Stimulated activated CD4-positive, alpha-beta T cell treated with anti-CD3 and anti-CD28 coated beads, Interleukin-4, amount 100 ng/mL, for 4 hours (primary cell): ENCODE measurements at places on chromosomes 5 and 9.
A peak's percentile ranks its signal among the peaks of the same experiment; 100 is the strongest.

DNA sequence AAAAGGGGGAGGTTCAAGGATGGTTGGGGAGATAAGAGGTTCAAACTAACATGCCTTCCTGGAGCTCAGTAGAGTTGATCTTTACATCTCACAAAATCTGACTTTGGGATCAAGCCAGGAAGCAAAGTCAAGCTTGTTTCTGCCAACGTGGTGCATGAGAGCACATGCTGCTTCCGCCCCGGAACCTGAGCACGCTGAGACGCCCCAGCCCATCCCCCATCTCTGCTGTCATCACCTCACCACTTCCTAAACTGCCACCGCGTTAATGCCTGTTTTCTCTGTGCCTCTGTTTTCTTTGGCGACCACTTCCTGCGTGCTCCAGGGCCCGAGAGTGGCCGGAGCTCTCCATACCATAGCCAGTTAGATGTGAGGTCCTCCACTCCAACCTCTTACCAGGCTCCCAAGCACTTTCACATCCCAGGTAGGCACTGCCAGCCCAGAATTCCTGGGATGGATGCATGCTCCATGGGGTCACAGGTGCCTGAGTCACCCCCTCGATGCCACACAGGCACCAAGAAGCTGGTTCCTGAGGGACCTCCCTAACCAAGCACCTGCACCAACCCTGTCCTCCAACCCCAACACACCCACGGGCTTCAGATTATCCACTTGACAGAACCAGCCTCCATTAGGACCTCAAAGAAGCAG lies 31.2 kb upstream of the AFAP1L1 start:
- peak; percentile 55 for DNase-seq

DNA sequence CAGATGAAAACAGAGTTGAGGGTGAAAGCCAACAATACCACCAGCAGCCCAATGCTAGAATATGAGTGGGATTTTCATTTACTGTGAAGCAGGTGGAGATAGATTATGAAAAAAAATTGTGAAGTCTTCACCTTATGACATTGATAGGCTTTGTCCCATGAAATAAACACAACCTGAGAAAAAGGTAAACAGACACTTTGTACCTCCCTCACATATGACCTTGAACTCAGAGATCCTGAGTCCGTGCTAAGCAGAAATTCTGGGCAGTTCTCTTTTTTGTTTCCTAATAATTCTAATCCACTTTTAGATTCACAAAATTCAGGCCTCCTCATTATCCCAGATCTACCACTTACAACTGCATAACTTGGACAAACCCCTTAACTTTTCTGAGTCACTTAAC lies 127.3 kb upstream of the RORB start:
- DNase-seq, result no peak

DNA sequence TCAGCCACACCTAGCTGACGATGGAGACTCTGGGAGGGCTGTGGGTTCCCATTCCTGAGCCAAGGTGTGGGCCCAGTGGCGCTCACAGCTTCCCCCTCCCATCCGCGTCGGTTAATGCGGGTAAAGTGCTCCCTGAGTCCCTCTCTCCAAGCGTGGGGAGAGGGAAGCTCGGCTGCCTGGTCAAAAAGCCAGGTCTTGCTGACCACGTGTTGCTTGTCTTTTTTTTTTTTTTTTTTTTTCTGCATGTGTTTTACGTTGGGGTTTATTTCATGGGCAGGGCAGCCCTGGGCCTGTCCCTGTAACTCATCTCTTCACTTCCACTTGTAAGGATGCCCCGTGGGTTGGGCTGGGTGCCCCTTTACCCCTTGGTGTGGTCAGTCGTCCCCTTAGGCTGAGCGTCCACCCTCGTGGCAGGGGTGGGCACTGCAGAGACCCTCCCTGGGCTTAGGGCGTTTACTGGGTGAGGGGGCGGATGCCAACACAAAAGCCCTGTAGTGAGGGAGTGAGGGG lies 11.9 kb downstream of the NKD2 start:
- DNase-seq, result no peak

GRCh38 chr9:109192732-109193361 lies 25.8 kb upstream of the FRRS1L start:
- no peak for DNase-seq

- DNase-seq, result no peak
Measured at GRCh38 chr5:44622331-44622730, 186.4 kb upstream of the MRPS30 start.

DNA sequence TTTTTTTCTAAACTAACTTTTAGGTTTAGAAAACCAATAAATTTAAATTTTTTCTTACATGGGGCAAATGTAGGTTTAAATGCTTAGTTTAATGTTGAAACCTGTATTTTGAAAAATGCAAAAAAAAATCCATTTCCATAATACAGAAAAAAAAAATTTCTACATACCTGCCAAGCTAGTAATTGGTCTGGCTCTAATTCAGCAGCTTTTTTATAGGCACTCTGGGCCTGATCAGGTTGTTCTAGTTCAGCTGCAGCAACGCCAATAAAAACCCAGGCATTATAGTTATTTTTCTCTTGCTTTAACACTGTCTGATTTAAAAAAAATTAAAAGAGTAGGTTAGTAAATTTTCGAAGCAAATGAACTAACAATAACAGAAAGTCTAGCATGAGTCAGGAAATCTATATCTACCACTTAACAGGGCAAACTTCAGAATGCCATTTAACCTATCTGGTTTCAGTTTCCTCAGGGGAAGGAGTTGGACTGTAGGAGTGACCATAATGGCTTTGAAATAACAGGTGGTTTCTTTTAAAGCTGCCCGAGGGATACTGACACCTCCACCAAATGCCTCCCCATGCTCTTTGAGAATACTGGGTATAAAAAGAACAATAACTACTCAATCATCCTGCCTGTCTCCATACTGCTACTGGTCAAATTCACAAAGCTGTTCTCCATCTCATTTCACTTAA lies 11.6 kb downstream of the SKIC3 start:
- no peak for DNase-seq

DNA sequence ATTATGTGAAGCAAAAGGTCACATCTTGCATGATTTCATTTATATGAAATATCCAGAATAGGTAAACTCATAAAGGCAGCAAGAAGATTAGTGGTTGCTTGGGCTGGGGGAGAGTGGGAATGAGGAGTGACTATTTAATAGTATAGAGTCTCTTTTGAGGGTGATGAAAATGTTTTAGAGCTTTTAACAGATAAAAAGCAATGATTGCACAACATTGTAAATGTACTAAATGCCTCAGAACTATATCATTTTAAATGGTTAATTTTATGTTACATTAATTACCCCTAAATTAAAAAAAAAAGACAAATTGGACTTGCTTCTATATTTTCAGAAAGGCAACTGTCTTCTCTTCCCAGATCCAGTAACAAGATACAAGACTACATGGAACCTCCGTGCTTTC lies 21.9 kb upstream of the TTC39B start:
- no peak for DNase-seq

GRCh38 chr9:134040176-134040565 lies 14.9 kb downstream of the BRD3OS start:
- DNase-seq, result no peak

DNA sequence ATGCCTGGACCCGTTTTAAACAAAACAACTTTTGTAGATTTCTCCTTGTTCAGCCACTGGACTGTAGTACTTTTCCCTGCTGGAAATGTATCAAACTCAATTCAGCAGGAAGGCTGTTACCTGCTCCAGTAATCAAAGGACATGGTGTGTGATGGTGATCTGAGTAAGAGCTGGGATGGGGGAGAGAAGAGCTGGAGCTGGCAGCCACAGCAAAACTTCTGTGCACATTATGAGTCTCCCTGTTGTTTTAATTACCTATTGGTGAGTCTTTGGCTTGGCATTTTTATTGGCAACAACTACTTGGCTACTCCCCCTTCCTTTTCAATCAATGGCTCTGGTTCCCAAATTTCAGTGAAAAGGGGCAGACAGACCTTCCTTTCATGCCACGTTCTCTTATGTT lies 9.7 kb downstream of the NREP start:
- no peak for DNase-seq

DNA sequence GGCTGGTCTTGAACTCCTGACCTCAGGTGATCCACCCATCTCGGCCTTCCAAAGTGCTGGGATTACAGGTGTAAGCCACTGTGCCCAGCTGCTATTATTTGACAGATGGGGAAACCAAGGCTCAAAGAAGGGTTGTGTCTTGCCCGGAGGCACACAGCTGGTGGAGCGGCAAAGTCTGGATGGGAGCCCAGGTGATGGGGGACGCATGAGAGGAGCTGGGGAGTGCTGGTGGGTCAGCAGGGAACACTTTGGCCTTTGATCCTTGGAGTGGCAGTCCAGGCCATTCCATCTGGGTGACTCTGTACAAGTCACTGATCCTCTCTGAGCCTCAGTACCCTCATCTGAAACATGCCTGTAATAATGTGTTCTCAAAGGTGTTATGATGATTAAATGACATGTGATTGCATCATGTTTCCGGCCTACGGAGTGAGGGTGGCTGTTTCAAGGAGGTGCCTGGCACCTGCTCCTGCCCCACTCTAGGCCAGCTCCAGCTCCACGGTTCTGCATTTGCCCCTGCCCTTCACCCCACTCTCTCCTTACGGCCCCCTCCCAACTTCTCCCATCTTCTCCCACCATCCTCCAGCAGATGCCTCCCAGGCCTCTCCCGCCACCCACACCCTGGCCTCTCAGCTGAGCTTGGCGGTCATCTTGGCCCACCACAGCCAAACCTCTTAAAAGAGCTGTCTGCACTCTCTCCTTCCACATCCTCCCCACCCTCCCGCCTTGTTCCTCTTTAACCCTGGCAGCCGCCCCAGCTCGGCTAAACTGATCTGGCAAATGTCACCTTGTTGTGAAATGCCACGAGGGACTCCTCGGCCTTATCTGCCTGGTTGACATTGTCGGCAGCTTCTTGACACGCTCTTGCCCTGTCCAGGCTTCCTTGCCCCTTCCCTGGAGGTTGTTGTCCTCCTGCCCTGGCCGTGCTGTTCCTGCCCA lies 5.5 kb upstream of the DBN1 start:
- no peak for DNase-seq

- no peak for DNase-seq
Measured at GRCh38 chr9:129675620-129676019, 10.2 kb downstream of the PRRX2 start.

- no peak for DNase-seq
Measured at GRCh38 chr5:132506094-132506692, 15.6 kb upstream of the IRF1 start.

GRCh38 chr5:110909415-110909814 lies 162.1 kb upstream of the TSLP start:
- DNase-seq, result no peak

DNA sequence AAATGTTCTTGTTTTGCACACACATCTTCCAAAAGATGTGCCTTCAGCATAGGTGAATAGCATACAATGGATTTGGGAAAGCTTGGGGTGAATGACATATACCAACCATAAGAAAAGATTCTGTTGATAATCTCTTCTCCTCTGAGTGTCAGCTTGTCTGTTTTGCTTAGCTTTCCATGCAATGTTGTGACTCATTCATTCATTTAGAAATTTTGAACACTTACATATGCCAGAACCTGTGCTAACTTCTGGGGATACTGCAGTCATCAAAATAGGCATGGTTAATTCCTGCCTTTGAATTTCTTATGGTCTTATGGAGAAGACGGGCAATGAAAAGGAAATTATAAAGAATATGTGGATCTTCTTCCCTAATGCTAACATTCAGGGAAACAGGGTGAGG lies 14.1 kb downstream of the ADRB2 start:
- DNase-seq, result no peak

- no peak for DNase-seq
Measured at GRCh38 chr5:88883836-88884607, 1.0 kb upstream of the MEF2C start.

- no peak for DNase-seq
Measured at GRCh38 chr5:101418713-101419118, 515.6 kb upstream of the ST8SIA4 start.

GRCh38 chr9:126607731-126608130 lies 6.0 kb upstream of the LMX1B start:
- no peak for DNase-seq
